Stimulated activated CD8-positive, alpha-beta memory T cell treated with anti-CD3 and anti-CD28 coated beads, Interleukin-7, amount 100 ng/mL, for 1 hour (primary cell): ENCODE measurements at places on chromosomes 6 and 20.

DNA sequence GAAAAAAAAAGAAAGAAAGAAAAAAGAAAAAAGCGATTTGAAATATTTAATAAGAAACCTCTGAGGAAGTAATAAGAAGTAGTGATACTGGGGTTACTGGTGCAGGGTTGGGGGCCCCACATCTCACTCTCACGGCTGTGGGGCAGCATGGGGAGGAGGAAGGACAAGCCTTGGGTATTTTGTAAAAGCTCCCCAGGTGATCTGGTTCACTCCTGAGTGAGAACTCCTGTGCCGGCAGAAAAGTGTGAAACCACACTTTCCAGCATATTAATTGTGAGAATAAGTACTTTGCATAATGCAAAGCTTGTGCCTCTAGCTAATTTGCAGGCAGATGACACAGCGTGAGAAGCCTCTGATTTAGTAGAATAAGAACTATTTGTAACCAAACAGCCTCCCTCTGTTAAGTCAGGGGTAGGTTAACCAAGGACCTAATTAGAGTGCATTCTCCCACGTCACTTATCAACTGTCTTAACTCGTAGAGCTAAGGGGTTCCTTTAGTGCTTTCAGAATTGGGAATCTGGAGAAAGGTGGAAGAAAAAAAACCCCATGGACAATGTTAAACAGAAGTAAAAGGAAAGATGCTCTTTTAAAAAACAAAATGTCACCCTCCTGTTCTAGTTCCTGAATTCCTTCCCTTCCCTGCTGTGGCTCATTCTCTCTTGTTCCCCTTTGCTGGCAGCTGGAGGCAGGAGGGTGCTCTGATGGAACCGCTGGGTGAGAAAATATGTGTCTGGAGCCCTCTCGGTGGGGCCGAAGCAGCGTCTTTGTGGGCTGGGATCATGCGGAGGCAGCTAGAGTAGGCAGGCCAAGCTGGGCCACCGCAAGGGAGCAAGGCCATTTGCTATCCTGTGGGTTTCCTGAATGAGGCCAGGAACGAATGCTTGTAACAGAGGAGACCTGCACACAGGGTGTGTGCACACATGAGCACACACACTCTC is 108.7 kb downstream of the FYN start:
- DNase-seq = no peak

GRCh38 chr20:31720486-31721407 is 1.9 kb downstream of the BCL2L1 start:
- no peak for DNase-seq

DNA sequence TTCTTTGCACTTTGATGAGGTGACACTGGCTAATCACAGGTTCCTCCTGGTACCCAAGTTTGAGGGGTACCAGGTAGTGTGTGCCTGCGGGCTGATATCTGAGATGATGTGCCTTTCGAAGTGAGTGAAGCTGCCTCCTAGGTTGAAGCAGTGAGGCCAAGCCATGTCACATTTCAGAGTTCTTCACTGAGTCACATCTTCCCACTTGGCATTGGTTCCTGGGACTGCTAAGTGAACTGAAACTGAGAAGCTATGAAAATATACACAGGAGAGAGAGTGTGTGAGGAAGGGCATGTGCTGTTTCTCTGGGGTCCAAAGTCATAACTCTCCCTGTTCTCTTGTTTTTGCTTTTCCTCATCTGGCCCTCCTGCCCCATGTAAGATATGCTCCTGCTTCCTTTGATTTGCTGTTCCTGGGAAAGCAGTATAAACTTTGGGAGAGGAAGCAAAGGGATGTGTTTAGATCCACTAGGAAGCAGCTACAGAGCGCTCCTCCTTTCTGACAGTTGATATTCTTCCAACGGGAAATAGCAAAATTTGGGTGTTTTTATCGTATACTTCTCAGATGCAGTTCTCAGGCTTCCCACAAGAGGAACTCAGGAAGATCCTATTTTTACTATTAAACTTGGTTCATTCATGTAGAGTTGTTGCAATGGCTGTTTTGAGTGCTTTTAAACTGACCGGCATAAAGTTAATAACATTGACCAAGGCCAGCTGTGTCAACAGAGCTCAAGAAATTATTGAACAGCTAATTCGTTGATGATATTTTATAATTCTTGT is 153.7 kb downstream of the MOXD1 start:
- DNase-seq = no peak

DNA sequence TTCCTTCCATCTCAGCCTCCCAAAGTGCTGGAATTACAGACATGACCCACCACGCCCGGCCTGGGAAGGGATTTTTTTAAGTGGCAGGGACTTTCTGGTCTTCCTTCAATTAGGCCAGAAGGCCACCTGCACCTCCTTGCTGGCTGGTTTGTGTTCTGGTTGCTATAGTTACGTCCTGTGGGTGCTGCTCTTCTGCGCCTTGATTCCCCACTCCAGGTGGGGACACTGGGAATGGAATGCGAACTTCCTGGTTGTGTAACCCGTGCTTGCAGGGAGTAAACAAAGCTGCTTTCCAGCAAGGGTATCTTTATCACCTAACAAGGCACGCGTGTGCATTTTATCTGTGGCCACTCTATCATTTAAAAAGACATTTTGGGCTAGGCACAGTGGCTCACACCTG is 117.7 kb downstream of the PLEKHG1 start:
- no peak for DNase-seq
